ENCODE measurements at places on chromosomes 13 and 19.
A peak's percentile ranks its signal among the peaks of the same experiment; 100 is the strongest.

GRCh38 chr19:44588771-44589112, 24.6 kb upstream of the IGSF23 start:
- no peak for DNase-seq

- DNase-seq, result no peak
Measured at GRCh38 chr13:112845511-112846144, 123.4 kb upstream of the MCF2L start.

DNA sequence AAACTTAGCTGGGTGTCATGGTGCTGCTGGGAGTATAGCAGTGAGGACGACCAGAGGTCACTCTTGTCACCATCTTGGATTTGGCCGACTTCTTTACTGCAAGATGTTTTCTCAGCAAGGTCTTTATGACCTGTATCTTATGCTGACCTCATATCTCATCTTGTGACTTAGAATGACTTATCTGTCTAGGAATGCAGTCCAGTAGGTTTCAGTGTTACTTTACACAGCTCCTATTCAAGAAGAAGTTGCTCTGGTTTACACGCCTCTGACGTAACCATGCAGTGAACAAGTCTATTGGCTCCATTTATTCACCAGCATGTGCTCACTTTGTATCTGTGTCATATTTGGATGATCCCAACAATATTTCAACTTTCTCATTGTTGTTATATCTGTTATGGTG, 26.7 kb downstream of the ZNF850 start:
- DNase-seq, result no peak

DNA sequence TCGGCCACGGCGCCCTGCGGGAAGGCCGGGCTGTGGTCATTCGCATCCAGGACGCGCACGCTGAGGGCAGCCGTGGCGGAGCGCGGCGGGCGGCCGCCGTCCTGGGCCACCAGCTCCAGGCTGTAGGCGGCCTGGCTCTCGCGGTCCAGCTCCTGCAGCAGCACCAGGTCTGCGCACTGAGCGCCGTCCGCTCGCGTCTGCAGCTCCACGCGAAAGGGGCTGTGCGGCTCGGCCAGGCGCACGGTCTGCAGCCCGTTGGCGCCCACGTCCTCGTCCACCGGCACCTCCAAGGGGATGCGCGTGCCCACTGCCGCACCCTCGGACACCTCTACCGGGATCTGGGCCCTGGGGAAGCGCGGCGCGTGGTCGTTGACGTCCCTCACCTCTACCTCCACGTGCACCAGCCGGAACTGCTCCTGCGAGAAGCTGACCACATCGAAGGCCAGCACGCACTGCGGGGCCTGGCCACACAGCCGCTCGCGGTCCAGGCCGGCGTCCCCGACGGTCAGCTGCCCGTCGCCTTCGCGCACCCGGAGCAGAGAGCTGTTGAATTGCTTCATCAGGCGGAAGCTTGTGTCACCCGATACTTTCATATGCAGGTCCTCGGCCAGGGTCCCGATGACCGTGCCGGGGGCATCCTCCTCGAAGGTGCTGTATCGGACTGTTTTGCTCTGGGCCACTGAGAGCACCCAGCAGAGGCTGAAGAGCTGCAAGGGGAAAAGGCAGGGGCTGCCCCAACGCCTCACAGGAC, 583 bp downstream of the PCDH8 start:
- DNase-seq, result no peak

DNA sequence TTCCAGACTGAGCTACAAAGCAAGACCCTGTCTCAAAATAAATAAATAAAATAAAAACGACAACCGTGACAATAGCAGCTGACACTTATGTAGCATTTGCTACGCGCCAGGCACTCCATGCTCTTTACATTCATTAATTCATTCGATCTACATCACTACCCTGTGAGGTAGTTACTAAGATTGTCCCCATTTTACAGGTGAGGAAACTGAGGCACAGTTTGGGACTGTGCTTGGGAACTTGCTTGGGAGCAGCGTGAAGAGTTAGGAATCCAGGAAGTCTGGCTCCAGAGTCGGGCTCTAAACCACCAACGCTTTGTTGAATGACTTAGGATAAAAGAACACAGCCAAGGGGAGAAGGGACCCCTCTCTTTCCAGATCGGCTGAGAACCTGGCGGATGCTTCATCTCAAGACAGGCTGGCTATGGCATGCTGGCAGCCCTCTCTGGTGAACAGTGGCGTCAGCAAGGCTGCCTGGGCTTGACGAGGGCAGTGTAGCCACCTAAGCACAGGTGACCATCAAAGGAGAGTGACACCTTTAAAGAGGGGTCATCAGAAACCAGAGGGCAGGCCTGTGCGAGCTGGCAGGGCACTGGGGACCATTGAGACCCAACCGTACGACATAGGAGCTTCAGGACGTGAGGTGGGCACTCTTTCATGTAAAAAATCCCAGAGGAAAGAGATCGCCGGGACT, 591 bp downstream of the DOHH start:
- DNase-seq, result no peak

- no peak for DNase-seq
Measured at GRCh38 chr13:75621147-75621546, 15.0 kb upstream of the LMO7 start.

DNA sequence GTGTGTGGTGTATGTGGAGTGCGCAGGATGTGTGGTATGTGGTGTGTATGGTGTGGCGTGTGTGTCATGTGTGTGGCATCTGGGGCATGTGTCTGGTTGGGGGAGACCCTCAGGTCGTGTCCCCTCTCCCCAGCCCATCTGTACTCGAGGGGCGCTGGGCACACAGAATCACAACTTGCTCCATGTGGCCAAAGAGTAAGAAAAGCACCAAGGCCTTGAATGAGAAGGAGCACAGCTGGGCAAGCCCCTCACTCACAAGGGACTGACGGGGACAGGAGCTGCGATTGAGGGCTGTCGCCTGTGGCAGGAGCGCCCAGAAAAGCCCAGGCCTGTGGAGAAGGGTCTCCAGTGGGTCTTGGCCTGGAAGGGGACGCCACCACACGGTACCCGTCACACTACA, 62.8 kb downstream of the PEPD start:
- no peak for DNase-seq

DNA sequence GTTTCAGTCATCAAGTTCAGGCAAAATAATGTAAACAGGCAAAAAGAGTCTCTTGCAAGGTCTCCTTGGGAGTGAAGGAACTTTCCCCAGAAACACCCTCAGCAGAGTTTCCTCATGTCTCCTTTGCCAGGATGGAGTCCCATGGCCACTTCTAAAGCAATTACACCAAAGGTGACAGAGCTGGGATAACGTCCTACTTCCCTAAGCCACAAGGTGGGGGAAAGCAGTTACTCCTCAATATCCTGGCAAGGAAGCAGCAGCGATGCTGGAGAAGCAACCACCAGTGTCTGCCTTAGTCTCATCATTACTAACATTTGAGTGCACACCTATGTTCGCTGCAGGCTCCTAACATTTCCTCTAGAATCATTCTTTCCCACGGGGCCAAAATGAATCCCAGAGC, 88.6 kb downstream of the UBL3 start:
- no peak for DNase-seq

DNA sequence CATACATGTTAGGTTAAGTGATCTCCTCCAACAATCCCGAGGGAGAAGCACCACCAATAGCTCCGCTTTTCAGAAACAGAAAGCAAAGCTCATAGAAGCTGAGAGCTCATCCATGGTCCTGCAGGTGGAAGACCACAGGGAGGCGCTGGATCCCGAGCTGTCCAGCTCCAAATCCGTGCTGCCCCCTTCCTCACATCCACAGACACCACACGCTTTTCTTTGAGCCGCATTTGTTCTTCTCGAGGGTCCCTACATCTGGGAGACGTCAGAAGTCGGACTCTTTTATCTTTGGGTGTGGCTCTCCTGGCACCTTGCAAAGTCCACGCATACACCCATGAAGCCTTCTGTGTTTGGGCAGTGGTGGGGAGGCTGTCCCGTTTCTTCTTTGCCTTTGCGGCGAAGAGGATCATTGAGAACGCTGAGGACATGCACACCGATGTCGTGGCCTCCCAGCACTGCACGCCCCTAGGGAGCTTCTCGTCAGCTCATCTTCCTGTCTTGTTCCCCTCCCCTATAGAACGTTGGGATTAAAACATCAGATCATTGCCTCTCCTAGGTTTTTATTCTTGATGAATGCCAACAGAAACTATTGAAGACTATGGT, 184.8 kb downstream of the TEX29 start:
- peak; percentile 77 for DNase-seq

DNA sequence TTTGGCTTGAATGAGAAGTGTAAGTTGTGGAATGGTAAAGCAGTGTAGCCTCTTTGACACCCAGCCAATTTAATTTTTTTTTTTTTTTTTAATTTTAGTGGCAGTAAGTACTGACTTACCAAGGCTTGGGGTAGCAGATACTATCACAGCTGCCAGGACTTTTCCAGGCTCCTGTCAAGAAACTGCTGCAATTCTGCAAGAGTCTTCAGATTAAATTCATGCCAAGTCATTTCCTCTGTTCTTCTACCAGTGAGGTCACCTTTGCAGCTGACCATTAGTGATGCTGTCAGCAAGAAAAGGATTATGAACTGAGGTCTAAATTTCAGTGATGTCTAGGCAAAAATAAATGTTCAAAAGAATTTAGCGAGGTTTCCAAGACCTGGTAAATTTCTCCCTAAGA, 91.2 kb downstream of the GGACT start:
- no peak for DNase-seq

DNA sequence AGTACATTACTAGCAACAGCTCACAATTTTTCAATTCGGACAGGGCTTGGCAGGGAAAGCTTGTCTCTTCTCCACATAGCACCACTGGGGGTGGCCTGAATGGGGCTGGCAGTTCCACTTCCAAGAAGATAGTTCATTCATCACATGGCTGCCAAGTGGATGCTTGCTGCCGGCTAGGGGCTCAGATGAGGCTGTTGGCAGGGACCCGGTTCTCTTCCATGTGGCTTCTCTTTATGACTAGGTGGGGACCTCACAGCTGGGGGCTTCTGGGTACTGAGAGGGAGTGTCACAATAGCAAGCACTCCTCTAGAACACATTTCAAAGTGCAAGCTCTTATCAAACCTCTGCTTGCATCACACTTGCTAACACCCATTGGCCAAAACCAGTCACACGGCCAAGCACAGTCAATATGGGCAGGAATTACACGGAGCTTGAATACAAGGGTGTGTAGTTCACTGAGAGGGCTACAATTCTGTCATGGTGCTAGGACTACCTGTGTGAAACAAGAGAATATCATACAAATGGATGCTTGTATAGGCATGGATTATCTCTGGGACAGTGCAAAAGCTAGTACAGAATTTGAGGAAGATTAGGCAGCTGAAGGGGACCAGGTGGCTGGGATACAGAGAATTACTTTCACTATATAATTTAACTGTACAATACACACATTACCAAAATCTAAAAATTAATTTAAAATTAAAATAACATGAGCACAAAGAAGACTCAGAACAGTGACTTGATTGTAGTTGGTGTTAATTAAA, 32.3 kb downstream of the ATP7B start:
- no peak for DNase-seq

GRCh38 chr13:71619096-71619495, 247.9 kb downstream of the DACH1 start:
- no peak for DNase-seq

- DNase-seq, result no peak
Measured at GRCh38 chr19:1067341-1067957, 482 bp downstream of the ARHGAP45 start.

- no peak for DNase-seq
Measured at GRCh38 chr19:49362929-49363267, 682 bp upstream of the TEAD2 start.

DNA sequence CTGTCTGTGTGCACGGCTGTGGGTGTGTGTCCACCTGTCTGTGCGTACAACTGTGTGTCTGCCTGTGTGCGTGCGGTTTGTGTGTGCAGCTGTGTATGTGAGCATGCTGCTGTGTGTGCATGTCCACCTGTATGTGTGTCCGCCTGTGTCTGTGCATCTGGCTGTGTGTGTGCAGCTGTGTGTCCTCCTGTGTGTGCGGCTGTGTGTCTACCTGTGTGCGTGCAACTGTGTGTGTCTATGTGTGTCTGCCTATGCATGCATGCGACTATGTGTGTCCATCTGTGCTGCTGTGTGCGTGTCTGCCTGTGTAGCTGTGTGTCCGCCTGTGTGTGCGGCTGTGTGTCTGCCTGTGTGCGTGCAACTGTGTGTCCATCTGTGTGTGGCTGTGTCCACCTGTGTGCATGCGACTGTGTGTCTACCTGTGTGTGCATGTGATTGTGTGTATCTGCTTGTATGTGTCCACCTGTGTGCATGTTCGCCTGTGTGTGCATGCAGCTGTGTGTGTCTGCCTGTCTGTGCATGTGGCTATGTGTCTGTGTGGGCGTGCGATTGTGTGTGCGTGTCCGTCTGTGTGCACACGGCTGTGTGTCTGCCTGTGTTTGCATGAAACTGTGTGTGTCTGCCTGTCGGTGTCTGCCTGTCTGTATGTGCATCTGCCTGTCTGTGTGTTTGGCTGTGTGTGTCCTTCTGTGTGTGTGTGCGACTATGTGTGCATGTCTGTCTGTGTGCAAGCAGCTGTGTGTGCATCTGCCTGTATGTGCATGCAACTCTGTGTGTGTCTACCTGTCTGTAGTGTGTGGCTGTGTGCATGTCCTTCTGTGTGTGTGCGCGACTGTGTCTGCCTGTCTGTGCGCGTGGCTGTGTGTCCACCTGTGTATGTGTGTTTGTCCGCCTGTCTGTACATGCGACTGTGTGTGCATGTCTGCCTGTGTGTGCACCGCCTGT, 57.1 kb upstream of the C13orf46 start:
- DNase-seq, result no peak

DNA sequence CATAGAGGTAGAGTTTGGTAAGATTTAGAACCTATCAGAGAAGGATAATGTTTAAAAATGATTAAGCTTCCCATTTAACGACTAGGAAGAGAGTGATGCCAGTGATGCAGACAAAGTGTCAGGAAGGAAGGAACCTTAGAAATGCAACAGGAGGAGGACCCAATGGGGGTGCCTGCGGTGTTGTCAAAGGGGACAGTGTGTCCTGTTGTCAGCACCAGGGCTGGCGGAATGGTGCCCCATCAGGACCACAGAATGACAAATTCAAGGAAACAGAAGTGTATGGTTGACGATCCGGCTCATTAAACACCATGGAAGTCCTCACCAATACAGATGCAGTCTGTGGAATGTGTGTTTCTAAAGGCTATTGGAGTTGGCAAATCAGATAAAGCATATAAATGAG, 19.3 kb downstream of the ATP12A start:
- DNase-seq, result no peak
